Inflammatory macrophage (primary cell): ENCODE measurements at places on chromosomes 11 and 22.

GRCh38 chr11:2507212-2507901 lies 62.5 kb downstream of the KCNQ1 start:
- DNase-seq = no peak

GRCh38 chr11:76602431-76602861 lies 68.1 kb downstream of the LRRC32 start:
- DNase-seq = no peak

DNA sequence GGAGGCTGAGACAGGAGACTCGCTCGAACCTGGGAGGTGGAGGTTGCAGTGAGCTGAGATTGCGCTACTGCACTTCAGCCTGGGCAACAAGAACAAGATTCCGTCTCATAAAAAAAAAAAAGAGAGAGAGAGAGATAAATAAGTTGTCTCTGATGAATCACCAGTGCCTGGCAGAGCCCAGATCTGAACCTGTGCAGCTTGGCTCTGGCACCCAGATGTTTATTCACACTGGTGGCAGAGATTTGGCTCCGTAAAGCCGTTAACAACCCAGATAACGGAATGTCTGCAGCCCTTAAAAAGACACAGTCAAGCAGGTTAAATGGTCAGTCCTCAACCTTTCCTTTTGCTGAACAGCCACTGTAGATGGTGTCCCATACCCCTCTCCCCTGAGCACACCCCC lies 33.5 kb upstream of the RTL6 start:
- DNase-seq = no peak

DNA sequence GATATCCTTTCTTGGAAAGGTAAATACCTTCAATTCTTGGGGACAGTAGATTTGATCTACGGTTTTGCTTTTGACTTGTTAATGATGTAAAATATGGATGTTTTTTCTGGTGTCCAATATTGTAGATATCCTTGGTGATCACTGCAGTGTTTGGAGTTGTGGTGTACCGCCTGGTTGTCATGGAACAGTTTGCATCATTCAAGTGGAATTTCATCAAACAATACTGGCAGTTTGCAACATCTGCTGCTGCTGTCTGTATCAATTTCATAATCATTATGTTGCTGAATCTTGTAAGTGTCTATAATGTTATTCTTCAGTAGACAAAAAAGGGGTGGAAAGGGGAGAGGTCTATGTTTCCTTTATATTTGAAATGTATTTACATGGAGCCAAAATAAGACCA lies 27.4 kb upstream of the MUC15 start:
- no peak for DNase-seq

DNA sequence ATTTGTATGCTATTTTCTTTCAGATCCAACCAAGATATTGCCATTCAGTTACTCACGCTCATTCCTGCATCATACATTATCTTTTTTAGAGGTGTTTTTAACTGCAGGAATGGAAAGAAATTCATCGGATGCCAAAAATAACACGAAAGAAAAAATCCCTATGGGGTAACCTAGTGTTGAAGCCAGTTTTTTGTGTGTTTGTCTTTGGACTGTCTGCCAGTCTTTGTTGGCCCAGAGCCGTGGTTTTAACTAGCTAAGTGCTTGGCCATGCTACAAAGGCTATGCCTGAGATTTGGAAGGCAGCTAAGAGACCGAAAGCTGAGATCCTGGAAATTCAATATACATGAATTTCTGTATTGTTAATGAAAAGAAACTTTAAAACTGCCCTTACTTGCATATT lies 309.8 kb upstream of the CNTN5 start:
- no peak for DNase-seq

GRCh38 chr11:102111787-102112508 lies 1.7 kb downstream of the YAP1 start:
- no peak for DNase-seq

- no peak for DNase-seq
Observed at GRCh38 chr11:20493340-20493739, 105.8 kb downstream of the PRMT3 start.

DNA sequence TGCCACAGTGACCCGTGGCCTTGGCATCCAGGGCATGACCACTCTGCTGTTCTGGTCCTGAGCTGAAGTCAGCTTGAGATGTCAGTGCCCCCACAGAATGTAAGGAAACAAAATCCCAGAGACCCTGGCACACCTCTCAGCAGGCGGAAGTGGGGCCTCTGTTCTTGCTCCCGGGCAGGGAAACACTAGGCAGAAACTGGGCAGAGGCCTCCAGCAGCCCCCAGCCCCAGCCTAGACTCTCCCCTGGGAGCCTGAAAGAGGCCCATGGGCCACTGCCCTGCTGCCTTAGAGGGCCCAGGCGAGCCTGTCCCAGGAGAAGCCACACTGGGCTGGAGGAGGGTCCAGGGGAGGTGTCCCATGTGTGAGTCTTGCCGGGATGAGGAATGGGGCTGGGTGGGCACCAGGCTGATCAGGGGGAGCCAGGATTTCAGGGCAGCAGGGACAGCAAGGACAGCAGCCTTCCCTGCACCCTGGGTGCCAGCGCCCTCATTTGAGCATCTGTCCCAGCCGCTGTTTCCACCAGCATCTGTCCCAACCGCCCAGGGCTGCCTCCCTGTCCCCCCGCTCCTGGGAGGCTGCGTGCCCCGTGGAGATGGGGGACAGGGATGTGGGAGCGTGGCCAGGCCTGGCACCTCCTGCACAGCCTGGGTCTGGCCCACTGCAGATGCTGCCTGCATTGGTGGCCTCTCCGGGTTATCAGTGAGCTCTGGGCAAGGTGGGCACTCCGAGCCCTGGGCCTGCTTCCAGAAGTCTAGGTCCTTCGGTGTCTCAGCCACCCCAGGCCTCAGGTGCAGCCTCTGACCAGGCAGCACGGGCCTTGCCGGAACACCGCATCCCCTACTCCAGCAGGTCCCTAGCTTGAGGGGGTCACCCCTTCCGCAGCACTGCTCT lies 1072.4 kb downstream of the BRD1 start:
- no peak for DNase-seq
